Heart right ventricle (tissue), 16 donors: ENCODE measurements at places on chromosomes 4 and X. TPM values are rescaled to one million over a fixed set of nuclear protein-coding genes. Genes with fewer than 3 reads are reported as not detected.

DNA sequence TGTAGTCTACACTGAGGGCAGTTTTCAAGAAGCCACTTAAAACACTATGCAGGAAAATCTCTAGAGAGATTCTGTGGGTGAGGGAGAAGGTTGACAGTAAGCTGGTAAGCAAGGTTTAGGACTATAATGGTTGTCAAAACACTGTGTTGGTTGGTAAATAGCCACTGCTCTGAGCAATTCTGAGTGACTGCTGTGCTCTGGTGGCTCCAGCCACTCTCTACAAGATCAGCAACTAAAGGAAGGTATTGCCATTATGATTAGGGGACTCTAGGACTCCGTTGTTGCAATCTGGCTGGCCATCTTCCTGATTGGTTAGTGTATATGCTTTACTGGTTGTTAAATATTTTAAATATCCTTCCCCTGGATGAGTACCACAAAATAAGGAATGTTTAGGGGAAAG, 5.5 kb upstream of the FAM47E start:
- H3K4me3 ChIP-seq = no peak overlapping the region
- no peak for DNase-seq
- peaks cover 2% of the 10 kb centered on the region for H3K4me1 ChIP-seq
- H3K36me3 ChIP-seq = no peaks in the 10 kb centered on the region

The TCP11X2 gene
- total RNA-seq = not detected

DNA sequence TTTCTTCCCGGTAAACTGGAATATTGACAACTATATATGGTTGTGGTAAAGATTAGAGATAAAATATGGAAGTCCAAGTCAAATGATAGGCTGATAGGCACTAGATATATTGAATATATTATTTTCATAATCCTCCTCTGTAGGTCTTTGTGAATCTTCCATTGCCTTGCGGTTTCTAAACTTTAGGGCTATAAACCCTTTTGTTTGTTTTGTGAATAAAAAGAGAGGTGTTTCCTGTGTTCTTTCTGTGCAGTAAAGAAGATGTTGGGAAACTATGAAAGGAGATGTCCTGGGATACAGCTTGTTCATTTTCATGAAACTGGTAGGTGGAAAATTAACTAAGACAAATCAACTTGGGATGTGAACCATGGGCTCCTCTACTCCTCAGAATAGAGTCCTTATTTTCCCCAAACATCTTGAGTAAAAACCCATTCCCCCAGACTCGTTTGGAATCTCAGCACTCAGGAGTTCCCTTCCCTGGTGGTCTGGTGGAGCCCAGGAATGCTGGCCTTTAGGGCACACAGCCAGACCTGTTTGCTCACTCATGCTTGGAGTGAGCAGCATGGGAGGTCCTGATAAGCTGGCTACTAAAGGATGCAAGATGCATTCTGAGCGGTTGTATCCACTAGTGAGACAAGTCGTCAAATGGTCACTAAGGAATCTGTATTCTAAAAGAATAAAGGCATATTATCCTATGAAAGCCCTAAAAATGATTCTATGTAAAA, 22.2 kb downstream of the PRDM8 start:
- no peak overlapping the region for H3K4me3 ChIP-seq
- no peaks in the 10 kb centered on the region for H3K36me3 ChIP-seq
- H3K4me1 ChIP-seq = no peaks in the 10 kb centered on the region
- DNase-seq = no peak
- H3K27me3 ChIP-seq = peaks cover 79% of the 10 kb centered on the region
- no peak overlapping the region for H3K27ac ChIP-seq

The ABLIM2 gene
- 17.6 TPM for total RNA-seq
